ENCODE measurements at places on chromosomes 11 and 22.

GRCh38 chr11:60362241-60362640 lies 16.1 kb upstream of the MS4A7 start:
- DNase-seq: no peak

DNA sequence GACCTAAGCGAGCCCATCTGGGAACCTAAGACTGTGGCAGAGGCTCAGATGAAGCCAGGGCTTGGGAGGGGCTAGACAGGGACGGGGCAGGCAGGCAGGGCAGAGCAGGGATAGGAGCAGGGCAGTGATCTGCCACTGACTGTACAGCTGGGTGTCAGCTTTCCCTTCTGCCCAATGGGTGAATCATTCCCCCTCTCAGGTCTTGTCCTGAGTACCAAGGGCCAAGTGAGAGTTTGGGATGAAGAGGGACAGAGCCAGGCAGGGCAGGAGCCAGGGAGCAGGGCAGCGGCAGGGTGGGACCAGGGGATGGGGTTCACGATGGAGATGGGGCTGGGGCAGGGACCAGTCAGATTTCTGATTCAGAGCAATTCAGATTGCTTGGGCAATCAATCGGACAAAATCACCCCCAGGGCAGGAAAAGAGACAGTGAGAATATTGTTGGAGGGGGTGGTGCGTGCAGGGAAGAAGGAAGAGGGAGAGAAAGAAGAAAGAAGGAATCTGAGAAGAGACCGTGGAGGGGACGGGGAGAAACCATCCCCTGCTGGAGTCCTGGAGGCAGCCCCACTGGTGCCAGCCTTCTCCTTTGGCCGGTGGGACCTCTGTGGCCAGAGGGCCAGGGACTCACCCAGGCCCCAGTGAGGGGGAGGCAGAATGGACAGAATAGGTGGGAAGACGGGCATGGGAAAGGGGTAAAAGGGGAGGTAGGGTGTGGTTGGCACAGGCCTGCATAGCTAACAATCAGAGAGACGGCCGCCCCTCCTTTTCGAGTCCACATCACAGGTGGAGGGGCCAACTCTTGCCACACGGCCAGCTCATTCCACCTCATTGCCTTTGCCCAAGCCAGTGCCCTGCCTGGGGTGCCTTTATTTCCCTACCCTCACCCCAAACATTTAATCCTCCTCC lies 47.2 kb downstream of the CYTH4 start:
- DNase-seq: no peak

DNA sequence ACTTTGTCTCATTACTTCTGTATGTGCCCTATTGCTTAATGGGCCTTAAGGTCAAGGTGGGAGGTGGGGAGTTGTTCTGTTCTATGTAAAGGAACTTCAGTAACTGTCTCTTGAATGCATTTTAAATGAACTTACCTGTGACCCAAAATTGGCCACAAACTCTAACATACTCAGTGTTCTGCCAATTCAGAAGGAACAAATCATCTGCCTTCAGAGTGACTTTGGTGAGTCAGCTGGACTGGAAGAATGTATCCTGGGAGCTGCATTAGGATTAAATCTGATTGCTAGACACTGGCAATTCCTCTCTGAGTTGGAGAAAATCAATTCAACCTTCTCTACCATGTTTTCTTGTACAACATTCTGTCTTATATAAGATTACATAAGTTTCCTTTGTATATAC lies 1104.8 kb downstream of the DLG2 start:
- DNase-seq: no peak

DNA sequence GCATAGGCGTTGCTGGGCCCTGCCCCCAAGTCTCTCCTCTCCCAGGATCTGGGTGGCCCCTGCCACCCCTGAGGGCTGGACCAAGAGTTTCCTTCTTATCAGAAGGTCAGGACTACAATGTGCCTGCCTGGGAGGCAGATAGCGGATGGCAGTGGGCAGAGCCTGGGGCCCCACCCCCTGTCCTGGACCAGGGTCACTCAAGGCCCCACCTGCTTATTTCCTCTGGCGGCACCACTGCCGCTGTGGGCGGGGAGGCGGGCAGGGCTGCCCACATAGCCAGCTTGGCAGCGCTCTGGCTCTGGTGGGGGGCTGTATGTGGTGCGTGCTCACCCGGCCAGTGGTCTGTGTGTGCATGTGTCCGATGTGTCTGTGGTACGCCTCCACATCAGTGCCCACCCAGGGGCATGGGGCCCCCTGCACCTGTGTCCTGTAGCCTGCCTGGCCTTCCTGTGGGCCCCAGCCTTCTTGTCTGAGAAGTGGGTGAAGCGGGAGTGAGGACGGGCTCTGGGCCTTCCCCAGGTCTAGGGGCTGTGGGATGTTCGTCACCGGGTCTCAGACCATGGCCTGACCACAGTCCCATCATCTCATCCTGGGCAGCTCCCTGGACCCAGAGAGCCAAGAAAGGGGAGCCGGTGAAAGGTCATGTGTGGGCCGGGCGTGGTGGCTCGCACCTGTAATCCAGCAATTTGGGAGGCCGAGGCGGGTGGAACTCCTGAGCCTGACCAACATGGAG lies 3.0 kb downstream of the GAS2L1 start:
- DNase-seq: no peak

- no peak for DNase-seq
Observed at GRCh38 chr11:55726715-55727324, 46.4 kb upstream of the OR5D13 start.

GRCh38 chr11:57646194-57646798 lies 3.4 kb downstream of the YPEL4 start:
- peak; percentile 91 for DNase-seq

DNA sequence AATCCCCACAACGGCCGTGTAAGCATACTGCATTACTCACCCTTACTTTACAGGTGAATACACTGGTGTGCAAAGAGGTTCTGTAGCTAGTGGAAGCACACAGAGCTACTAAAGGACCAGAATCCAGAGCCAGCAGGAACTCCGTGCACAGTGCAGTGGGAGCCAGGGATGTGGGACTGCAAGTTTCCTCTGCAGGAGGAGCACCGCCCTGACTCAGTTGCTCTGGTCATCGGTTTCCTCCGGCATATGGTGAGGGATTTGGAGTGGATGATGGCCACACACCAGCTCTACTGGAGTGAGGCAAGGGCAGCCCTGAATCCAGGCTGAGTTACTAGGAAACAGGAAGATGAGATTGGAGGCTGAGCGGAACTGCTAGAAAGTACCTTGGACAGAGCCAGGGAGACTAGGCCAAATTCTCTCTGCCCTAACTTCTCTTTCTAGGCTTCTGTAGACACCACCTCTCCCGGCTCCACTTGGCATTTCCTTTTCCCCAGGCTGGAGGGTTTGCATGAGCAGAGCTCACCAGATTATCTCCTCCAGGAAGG lies 18.2 kb upstream of the C22orf42 start:
- peak; percentile 21 for DNase-seq

DNA sequence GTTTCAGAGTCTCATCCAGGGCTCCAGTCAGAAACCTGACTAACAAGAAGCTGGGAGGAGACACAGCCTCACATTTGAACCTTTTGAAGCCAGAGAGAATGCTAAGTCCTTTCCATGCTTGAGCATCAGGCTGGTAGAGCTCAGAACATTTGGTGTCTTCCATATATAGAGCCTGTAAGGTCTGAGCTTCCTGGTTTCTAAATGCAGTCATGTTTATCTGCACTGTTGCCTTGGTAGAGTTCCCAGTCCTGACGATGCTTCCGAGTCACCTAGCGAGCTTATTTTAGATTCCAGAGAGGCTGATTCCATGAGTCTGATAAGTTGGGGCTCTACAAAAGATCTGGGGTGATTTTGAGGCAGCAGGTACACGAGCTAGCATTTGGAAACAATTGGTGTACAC lies 68.4 kb upstream of the SORL1 start:
- DNase-seq: no peak

GRCh38 chr11:73242251-73243092 lies 24.4 kb downstream of the P2RY2 start:
- peak; percentile 61 for DNase-seq

DNA sequence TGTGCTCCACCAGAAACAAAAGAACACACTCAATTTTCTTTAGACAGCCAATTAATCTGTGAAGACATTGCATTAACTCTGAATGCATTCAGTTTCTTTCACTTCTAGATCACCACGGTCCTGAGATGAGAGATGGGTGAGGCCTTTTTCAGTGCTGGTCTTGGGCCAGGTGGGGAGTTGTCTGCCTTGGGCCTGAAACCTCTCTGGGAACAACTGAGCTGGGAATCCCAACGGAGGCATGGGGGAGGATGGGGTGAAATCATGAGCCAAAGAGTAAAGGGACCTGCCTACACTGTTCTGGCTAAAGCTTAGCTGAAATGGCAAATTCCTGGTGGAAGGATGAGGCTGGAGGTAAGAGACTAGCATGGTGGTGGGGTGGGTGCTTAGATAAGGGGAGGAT lies 353.5 kb upstream of the B3GAT1 start:
- DNase-seq: no peak

GRCh38 chr22:42621505-42622002 lies 6.9 kb upstream of the POLDIP3 start:
- peak; percentile 39 for DNase-seq

GRCh38 chr11:92022499-92022898 lies 202.1 kb upstream of the FAT3 start:
- DNase-seq: no peak

DNA sequence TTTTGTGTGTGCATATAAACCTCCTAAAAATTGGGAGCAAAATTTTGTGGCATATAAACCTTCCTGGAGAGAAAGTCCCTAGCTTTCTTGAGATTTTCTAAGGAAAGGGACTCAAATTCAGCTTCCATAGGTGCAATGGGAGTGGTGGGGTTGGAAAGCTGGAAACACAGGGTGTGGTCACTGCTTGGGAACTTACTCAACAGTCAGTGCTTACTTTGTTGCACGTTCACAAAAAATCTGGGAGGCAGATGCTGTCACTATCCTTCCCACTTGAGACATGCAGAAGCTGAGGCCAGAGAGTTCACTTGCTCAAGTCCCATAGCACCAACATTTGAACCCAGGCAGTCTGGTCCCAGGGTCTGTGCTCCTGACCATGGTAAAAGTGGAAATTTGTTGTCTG lies 3.9 kb upstream of the CATSPERZ start:
- no peak for DNase-seq

DNA sequence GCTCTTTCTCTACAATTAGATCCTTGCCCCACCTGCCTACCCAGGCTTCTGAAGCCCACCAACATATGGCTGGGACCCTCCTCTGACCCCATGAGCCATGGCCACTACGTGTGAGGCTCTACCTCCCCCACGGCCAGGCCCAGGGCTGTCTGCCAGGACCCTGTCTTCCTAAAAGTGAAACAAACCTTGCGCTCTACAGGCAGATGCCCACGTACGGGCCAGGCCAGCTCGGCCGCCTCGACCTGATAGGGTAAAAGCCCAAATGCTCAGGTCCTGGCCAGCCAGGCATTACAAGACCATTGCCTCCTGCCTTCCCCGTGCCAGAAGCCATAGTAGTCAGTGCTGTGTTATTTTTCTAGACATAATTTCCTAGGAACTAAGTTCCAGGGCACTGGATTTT lies 1496.4 kb downstream of the BRD1 start:
- DNase-seq: no peak

DNA sequence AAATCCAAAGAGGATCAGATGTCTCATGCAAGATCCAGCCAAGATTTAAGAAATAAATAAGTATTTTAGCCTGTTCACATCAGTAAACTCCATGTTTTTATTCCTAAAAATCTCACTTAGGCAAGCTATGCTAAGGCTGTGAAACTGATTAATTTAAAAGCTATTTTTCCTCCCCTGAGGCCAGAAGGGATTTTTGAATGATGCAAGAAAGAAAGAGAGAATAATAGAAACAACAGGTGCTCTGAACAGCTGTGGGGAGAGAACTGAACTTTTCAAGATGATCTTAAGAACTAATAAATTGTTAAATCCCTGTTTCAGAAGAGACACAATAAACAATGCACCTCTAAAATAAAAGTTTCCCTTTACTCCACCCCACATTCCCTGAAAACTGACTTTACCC lies 241.6 kb downstream of the DLG2 start:
- DNase-seq: no peak

Data from inflammatory macrophage (primary cell).